Endodermal cell (in vitro differentiated cells): ENCODE measurements at places on chromosomes 4 and X.

DNA sequence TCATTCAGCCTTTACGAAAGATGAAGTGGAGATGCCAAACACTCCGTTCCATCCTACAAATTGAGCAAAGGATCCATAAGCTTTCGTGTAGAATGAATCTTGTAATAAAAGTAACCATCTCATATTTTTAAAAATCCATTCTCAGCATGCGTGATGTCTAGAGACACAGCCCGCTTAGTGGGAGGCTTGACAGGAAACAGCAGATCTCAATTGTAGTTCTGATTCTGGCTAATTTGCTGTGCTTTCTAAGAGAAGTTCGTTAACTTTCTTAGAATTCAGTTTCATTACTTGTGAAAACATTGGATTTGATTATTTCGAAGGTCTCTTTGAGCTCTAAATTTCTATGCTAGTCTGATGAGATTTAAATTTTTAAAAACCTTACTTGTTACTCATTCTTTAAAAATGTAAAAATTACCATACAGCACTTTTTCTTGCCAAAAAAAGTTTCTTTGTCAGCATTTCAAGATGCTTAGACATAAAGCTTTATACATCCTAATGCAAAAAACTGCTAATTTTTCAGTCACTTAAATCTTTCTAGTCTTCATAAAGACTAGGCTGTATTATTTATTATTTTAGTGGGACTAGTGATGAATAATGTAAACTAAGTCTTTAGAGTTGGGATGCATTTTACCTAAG is 66.9 kb upstream of the NEIL3 start:
- DNase-seq = no peak

DNA sequence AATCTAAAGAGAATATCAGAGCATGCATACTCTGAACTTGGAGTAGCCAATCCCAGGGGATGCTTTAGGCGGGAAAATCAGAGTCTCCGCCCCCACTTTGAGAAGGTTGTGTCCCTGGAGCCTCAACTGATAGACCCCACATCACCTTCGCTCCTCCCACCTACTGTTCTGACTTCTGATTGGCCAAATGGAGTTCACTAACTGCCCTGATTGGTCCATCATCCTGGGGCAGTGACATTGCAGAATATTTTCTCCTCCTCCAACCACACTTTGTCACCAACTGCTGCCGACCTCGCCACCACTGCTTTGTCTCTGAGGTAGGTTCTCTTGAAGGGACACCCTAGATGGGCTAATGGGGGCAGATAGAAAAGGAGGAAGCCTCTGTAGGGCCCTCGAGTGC is 22.7 kb upstream of the SPACA5B start:
- DNase-seq = no peak

DNA sequence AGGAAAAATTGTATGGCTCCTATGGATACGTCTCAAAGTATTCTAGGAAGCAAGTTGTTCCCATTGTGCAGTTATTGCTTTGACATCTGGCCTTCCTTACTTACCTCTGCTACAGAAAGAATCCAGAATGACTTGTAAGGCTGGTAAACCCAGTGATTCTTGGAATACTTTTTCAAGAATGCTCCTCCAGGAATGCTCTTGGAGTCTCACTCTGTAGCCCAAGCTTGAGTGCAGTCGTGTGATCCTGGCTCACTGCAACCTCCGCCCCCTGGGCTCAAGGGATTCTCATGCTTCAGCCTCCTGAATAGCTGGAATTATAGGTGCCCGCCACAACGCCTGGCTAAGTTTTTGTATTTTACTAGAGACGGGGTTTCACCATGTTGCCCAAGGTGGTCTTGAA is 38.1 kb downstream of the GAB1 start:
- DNase-seq = no peak

GRCh38 chr4:92299152-92299551 is 4.6 kb upstream of the GRID2 start:
- no peak for DNase-seq

DNA sequence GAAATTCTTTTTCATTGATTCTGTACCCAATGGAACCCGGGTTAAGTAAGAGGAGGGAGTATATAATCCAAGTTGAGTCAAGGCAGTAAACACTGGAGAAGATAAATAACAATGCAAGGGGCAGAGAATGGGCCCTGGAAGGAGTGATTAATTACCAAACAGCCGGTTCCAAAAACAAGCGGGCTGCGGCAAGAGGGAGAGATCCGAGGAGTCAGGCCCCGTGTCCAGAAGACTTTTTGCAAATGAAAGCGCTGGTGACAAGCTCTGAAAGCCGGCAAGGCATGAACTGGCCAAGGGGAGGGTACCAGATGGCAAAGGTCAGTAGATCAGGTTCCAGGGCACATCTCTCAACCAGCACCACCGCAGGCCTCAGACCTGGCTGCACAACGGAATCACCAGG is 294.9 kb downstream of the BCOR start:
- DNase-seq = no peak
